Mesenchymal stem cell (in vitro differentiated cells and primary cell): ENCODE measurements at places on chromosomes 5 and 9.

- H3K27me3 ChIP-seq: no peaks in the 10 kb centered on the region
- H3K4me1 ChIP-seq: no peaks in the 10 kb centered on the region
- no peak overlapping the region for H3K4me3 ChIP-seq
- no peaks in the 10 kb centered on the region for H3K36me3 ChIP-seq
- H3K27ac ChIP-seq: no peak overlapping the region
These were observed 141.9 kb downstream of the CEMIP2 start for GRCh38 chr9:71626395-71626794.

DNA sequence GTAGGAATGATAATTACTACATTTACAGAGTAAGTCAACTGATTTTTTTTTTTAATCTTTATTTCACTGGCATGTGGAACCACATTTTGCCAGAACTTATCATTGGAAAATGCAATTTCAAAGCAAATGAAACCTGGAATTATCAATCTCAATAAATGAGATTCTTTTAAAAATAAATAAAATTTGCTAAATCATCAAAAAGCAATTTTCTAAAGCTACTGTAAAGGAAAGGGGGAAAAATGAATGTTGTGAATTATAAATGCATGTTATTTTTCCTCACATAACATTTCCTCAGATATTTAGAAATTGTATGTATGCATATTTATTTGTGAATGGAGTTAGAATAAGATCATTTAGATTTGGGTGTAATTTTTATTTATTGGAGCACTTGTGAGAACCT is 89.9 kb upstream of the GRHPR start:
- DNase-seq: no peak
- no peak overlapping the region for H3K27ac ChIP-seq
- H3K27me3 ChIP-seq: no peaks in the 10 kb centered on the region
- peaks cover 7% of the 10 kb centered on the region for H3K36me3 ChIP-seq

DNA sequence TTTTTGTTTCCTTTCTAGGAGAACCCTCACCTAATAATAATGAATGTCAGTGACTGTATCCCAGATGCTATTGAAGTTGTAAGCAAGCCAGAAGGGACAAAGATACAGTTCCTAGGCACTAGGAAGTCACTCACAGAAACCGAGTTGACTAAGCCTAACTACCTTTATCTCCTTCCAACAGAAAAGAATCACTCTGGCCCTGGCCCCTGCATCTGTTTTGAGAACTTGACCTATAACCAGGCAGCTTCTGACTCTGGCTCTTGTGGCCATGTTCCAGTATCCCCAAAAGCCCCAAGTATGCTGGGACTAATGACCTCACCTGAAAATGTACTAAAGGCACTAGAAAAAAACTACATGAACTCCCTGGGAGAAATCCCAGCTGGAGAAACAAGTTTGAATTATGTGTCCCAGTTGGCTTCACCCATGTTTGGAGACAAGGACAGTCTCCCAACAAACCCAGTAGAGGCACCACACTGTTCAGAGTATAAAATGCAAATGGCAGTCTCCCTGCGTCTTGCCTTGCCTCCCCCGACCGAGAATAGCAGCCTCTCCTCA is 87.1 kb downstream of the OSMR start:
- no peaks in the 10 kb centered on the region for H3K4me1 ChIP-seq
- H3K27me3 ChIP-seq: no peaks in the 10 kb centered on the region
- no peak overlapping the region for H3K27ac ChIP-seq
- DNase-seq: no peak
- H3K4me3 ChIP-seq: no peak overlapping the region

- H3K36me3 ChIP-seq: peaks cover 11% of the 10 kb centered on the region
- DNase-seq: peak; percentile 82
- H3K4me1 ChIP-seq: peaks cover 8% of the 10 kb centered on the region
- no peak overlapping the region for H3K4me3 ChIP-seq
- H3K27ac ChIP-seq: peak overlapping the region; percentile 3
These were observed 70.8 kb downstream of the RAB24 start for GRCh38 chr5:177232761-177233160.

GRCh38 chr5:139524940-139525585 is 36.1 kb upstream of the UBE2D2 start:
- H3K4me3 ChIP-seq: no peak overlapping the region
- H3K27me3 ChIP-seq: peaks cover 2% of the 10 kb centered on the region
- peak overlapping the region; percentile 95 for H3K27ac ChIP-seq
- peaks cover 12% of the 10 kb centered on the region for H3K4me1 ChIP-seq

DNA sequence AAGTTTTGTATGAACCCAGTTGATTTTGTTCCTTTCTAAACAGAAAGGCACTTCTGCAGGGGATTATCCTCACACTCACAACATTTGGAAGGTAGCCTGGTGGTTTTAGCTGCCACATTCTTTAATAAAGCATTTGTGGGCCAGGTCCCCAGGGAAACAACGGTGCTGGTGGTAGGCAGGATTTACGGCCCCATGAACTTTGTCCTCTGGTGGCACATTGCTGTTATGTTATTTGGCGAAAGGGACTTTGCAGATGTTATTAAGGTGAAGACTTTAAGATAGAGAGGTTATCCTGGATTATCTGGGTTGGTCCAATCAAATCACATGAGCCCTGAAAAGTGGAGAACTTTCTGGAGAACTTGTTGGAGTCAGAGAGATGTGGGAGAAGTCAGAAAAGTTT is 86.3 kb upstream of the C9orf72 start:
- H3K36me3 ChIP-seq: no peaks in the 10 kb centered on the region
- no peak for DNase-seq
- H3K27ac ChIP-seq: no peak overlapping the region
- no peaks in the 10 kb centered on the region for H3K27me3 ChIP-seq

- no peaks in the 10 kb centered on the region for H3K36me3 ChIP-seq
- no peak overlapping the region for H3K4me3 ChIP-seq
- H3K4me1 ChIP-seq: peaks cover 3% of the 10 kb centered on the region
- H3K27ac ChIP-seq: no peak overlapping the region
These were observed 65.5 kb upstream of the SMIM23 start for GRCh38 chr5:171720086-171720485.

DNA sequence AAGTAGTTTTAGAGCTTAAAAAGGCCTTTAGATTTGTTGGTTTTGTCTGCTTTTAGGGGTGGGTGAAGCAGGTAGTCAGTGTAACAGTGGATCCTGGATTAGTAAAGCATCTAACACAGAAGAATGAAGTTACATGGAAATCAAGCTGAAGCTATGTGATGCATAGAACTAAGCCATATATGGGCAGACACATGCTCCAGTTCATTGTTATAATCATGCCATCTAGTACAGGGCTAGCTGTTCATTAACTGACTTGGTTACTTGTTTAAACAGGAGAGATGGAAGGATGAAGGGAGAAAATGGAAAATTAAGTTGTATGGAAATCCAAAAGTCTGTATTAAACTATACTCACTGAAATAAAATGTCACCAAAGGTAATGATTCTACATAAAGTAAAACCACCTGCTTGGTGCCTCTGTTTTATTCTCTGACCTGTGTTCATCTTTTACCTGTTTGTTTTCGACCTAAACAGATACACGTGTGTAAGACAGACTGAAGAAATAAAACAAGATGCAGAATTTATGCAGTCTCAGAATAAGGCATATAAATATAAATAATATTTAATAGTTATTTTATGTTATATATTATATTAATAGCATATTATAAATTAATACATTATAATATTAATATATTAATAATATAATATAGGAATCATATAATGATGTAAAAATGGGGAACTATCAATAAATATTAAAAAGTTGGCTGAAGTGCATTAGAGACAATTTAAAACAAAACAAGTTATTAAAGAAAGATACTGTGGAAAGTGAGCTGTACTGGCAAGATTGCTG is 33.9 kb downstream of the MRPS30 start:
- peak overlapping the region; percentile 40 for H3K27ac ChIP-seq
- no peak overlapping the region for H3K4me3 ChIP-seq
- H3K27me3 ChIP-seq: no peaks in the 10 kb centered on the region
- DNase-seq: no peak
- no peaks in the 10 kb centered on the region for H3K4me1 ChIP-seq

GRCh38 chr5:177357459-177358351 is at the start of gene RGS14:
Gene RGS14, plus strand, starts transcription at chr5:177357924. Its CDS starts 101 bp downstream, at chr5:177358025.
- H3K27me3 ChIP-seq: no peaks in the 10 kb centered on the region
- H3K36me3 ChIP-seq: no peaks in the 10 kb centered on the region
- no peak within 1 kb of the TSS for H3K27ac ChIP-seq
- peak within 1 kb of the TSS; percentile 14 for H3K4me3 ChIP-seq

DNA sequence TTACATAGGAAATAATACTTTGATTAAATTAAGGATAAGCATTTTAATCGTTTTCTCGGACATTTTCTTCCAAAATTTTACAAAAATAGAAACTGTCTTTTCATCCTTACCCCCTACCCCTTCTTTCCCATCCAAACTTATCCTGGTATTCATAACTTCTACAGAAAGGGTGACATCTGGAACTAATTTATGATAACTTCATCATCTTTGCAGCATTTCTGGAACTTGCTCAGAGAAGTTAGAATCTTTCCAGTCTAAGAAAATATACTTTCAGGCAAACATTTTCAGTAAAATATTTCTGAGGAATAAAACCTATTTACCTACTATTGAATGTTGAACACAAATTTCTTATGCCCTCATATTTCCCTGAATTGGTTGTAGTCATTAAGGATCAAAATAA is 309.0 kb downstream of the MAN2A1 start:
- H3K4me1 ChIP-seq: no peaks in the 10 kb centered on the region
- DNase-seq: no peak
- no peak overlapping the region for H3K27ac ChIP-seq
- H3K27me3 ChIP-seq: no peaks in the 10 kb centered on the region
- H3K36me3 ChIP-seq: no peaks in the 10 kb centered on the region
- H3K4me3 ChIP-seq: no peak overlapping the region

GRCh38 chr9:27440888-27441740 is 83.0 kb upstream of the IFNK start:
- H3K27me3 ChIP-seq: peaks cover 6% of the 10 kb centered on the region
- H3K4me1 ChIP-seq: peaks cover 2% of the 10 kb centered on the region
- no peak for DNase-seq

- H3K27ac ChIP-seq: no peak overlapping the region
- no peak for DNase-seq
- H3K27me3 ChIP-seq: peaks cover 99% of the 10 kb centered on the region
- peaks cover 4% of the 10 kb centered on the region for H3K4me1 ChIP-seq
- H3K36me3 ChIP-seq: no peaks in the 10 kb centered on the region
- H3K4me3 ChIP-seq: no peak overlapping the region
These were observed 13.3 kb upstream of the PITX1 start for GRCh38 chr5:135047347-135047695.

GRCh38 chr5:146697211-146697610 is 181.2 kb upstream of the GPR151 start:
- H3K36me3 ChIP-seq: no peaks in the 10 kb centered on the region
- H3K27me3 ChIP-seq: no peaks in the 10 kb centered on the region
- no peaks in the 10 kb centered on the region for H3K4me1 ChIP-seq

GRCh38 chr5:89168766-89169165 is 285.8 kb upstream of the MEF2C start:
- H3K4me3 ChIP-seq: no peak overlapping the region
- H3K27me3 ChIP-seq: no peaks in the 10 kb centered on the region
- no peaks in the 10 kb centered on the region for H3K4me1 ChIP-seq
- DNase-seq: no peak
- H3K36me3 ChIP-seq: no peaks in the 10 kb centered on the region

GRCh38 chr5:77022511-77023417 is 7.4 kb upstream of the AGGF1 start:
- peaks cover 17% of the 10 kb centered on the region for H3K27me3 ChIP-seq
- H3K36me3 ChIP-seq: no peaks in the 10 kb centered on the region
- H3K4me1 ChIP-seq: no peaks in the 10 kb centered on the region
- no peak overlapping the region for H3K27ac ChIP-seq

DNA sequence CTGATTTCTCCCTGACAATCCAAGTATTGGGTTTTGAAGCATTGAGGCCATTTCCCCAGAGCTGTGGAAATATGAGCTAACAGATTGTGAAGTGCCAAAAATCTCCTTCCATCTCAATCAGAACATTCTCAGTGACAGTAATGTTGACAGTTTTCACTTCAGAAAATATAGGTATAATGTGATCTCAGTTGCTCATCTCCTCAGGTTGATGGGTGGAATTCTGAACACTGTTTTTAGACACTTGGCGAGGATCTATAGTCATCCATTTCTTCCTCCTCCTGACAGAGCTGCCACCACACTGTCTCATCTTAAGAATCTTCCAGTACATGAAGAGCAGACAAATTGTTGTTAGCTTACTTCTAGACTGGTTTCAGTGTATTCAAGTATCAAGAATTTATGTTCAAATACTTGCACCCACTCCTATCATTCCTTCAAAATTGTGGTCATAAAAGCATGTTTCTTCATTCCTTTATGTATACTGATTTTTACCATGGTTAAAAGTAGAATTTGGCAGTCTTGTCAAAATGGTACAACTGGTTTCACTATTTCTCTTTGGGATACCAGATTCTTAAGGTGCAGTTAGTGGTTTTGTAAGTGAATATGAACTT is 199.7 kb upstream of the TLE4 start:
- H3K4me1 ChIP-seq: no peaks in the 10 kb centered on the region
- no peaks in the 10 kb centered on the region for H3K36me3 ChIP-seq
- H3K27me3 ChIP-seq: no peaks in the 10 kb centered on the region

- no peak overlapping the region for H3K27ac ChIP-seq
- H3K4me3 ChIP-seq: no peak overlapping the region
- H3K4me1 ChIP-seq: peaks cover 28% of the 10 kb centered on the region
- H3K36me3 ChIP-seq: peaks cover 73% of the 10 kb centered on the region
- DNase-seq: peak; percentile 28
These were observed 15.7 kb downstream of the NACC2 start for GRCh38 chr9:136079211-136079915.

DNA sequence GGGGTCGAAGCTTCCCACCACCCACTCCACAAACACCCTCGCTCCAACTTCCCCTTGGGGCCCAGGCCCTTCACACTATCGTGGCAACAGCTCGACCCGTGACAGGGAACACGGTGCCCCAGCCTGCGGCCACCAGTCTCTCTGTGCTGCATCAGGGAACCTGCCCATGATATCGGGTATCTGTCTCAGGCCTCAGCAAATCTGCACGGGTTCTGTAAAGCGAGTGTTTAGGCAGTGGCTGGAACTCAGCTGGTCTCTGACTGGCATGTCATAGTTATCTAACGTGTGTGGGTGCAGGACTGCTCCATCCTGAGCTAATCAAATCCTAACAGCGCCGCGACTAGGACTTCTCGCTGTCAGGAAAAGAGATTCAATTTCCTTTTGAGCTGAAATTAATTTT is 42.9 kb downstream of the DBH start:
- H3K27me3 ChIP-seq: peaks cover 48% of the 10 kb centered on the region
- no peaks in the 10 kb centered on the region for H3K36me3 ChIP-seq
- no peak overlapping the region for H3K27ac ChIP-seq
- H3K4me3 ChIP-seq: peak overlapping the region; percentile 58
